ENCODE measurements at places on chromosomes 12 and 14. TPM values are rescaled to one million over a fixed set of nuclear protein-coding genes. Genes with fewer than 3 reads are reported as not detected.

Gene SLC8B1
- total RNA-seq = 9.0 TPM

Gene LMNTD1
- not detected for total RNA-seq

Gene SRRM4
- not detected for total RNA-seq

Gene CFAP251
- 0.85 TPM for total RNA-seq

Gene AQP2
- total RNA-seq = not detected

Gene VDR
- 3.6 TPM for total RNA-seq

Gene TAS2R31
- total RNA-seq = 0.16 TPM

Gene TMEM116
- total RNA-seq = 5.9 TPM

Gene APOF
- not detected for total RNA-seq

Gene AKAP3
- 0.03 TPM for total RNA-seq

Gene TAS2R19
- total RNA-seq = not detected

Gene GPRC5A
- 405 TPM for total RNA-seq

Gene KLRC2
- total RNA-seq = 2.1 TPM

Gene HNF1A
- 3.7 TPM for total RNA-seq

Gene SLC38A1
- total RNA-seq = 41.1 TPM

Gene GLI1
- 7.7 TPM for total RNA-seq

Gene CCDC60
- not detected for total RNA-seq

Gene PPTC7
- total RNA-seq = 20.4 TPM

Gene RNASE3
- total RNA-seq = not detected

Gene NYNRIN
- total RNA-seq = 0.16 TPM

Gene PTPRB
- 0.93 TPM for total RNA-seq

Gene GPATCH2L
- total RNA-seq = 19.8 TPM

Gene NAV3
- 11.0 TPM for total RNA-seq

Gene ERBB3
- total RNA-seq = 1.3 TPM
